GM12891 (cell line): ENCODE measurements at places on chromosomes 7 and 10.

GRCh38 chr7:121123032-121123431, 134.5 kb downstream of the CPED1 start:
- DNase-seq: no peak

DNA sequence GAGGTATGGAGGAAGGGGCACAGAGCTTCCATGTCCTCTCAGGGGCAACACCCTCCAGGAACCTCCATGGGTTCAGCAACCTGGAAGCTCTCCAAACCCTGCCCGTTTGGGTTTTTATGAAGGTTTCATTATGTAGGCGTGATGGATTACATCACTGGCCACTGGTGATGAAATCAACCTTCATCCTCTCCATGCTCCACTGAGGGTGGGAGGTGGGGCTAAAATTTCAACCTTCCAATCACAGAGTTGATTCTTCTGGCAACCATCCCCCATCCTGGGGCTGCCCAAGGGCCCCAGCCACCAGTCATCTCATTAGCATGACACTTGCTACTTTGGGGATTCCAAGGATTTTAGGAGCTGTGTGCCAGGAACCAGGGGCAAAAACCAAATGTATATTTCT, 90.1 kb downstream of the TEX36 start:
- DNase-seq: no peak

DNA sequence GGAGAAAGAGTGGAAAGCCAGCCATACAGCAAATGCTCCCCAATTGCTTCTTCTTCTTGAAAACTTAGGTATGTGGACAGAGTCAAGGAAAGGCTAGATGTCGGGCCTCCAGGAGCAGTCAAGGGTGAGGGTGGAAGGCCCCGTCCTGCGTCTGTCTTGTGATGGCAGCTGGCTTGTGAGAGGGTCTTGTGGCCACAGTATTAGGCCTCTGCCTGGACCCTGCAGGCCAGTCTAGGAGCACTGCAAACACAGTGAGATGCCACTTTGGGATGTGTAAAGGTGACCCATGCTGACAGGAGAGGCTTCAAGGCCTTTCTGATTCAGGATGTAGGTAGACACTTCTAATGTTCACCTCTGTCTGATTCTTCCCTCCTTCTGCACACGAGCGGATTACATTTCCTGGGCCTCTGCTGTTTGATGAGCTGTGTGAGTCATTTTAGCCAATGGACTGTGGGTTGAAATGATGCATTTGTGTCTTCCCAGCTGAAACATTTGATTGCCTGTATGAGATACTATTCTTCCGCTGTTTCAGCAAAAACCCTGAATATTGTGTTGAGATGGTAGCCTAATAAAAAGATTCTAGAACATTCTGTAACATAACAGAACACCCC, 135.4 kb downstream of the EMX2 start:
- no peak for DNase-seq

DNA sequence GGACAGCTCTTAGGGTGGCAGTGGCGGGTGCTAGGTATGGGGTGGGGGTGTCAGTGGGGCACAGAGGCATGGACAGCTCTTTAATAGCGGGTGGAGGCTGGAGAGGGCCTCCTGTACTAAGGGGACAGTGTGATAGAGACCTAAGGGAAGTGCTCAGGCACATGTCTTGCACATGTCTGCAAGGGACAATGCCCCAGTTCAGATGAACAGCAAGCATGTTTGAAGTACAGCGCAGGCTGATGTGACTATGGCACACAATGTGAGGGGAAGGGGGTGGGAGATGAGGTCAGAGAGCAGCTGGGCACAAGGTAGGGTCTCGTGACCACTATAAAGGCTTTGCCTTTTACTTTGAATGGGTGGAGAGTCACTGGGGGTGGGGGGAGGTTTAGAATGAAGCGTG, 3.5 kb downstream of the GIMAP8 start:
- no peak for DNase-seq

GRCh38 chr10:109831846-109832245, 91.5 kb downstream of the XPNPEP1 start:
- no peak for DNase-seq

DNA sequence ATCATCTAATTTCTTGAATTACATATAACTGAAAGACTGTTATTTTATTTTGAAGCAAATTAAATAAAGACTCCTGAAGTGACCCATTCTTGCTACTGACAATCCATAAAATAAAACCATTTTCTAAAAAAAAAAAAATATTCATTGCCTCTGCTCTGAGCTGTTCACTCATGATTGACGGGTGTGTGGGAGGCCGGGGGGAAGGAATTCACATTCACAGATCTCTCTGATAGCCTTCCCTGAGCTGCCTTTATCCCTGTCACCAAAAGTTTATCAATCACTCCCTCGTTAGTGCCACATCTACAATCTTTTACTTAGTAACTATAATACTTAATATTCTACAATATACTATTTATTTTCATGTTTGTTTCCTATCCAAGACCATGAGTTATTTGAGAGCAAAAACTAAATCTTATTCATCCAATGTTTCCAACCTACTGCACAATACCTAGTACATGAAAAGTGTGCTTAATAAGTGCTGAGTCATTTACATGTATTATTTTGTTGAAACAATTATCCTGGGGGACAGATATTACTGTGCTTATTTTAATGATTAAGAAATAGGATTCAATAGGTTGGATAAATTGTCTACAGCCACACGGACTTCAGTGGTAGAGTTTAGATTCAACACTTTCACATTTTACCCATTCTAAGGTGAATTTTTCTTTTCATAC, 618.7 kb downstream of the PHTF2 start:
- DNase-seq: no peak

- DNase-seq: no peak
Measured at GRCh38 chr7:20327055-20327454, 3.6 kb upstream of the ITGB8 start.

GRCh38 chr10:11013836-11014235, 3.8 kb upstream of the CELF2 start:
- DNase-seq: no peak

DNA sequence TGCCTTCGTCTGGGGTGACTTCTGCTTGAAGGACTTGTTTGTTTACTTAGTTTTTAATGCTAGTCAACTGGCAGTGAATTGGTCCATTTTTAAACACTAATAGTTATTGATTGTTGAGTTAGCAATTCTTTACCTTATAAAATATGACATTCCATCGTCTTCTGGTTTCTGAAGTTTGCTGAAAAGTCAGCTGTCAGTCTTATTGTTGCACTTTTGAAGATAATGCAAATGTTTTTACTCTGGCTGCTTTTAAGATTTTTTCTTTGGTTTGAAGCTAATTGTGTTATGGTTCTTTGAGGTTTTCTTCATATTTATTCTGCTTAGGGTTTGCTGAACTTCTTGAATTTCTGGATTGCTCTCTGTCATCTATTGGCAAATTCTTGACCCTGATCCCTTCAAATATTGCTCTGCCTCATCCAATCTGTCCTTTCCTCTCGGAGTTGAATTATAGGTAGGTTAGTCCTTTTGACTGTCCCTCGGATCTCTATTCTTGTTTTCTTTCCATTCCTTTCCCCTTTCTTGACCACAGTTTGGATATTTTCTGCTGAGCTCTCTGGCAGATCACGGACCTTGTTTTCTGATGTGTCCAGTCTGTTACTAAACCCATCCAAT, 24.2 kb downstream of the MGMT start:
- no peak for DNase-seq

DNA sequence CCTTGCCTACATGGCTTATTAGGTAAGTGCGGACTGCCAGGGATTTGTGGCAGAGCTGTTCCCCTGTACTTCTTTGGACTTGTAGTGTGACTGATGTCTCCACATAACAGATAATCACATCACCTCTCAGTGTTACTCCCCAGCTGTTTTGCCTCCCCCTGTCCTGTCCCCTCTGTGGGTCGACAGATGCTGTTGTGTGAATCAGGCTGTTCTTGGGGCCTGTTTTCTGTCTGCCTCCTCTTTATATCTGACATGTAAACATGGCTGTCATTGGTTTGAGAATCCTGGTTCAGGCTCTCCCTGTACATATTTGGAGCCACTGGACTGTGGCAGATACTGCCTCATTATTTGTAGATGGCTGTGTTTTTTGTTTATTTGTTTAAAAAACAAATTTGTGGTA, 22.7 kb downstream of the CCNY start:
- no peak for DNase-seq
